ENCODE measurements at places on chromosomes 2 and 18.

- DNase-seq: no peak
These were observed 32.5 kb downstream of the CPO start for GRCh38 chr2:206971805-206972204.

- DNase-seq: no peak
These were observed 18.3 kb downstream of the ARHGEF33 start for GRCh38 chr2:38907743-38908562.

DNA sequence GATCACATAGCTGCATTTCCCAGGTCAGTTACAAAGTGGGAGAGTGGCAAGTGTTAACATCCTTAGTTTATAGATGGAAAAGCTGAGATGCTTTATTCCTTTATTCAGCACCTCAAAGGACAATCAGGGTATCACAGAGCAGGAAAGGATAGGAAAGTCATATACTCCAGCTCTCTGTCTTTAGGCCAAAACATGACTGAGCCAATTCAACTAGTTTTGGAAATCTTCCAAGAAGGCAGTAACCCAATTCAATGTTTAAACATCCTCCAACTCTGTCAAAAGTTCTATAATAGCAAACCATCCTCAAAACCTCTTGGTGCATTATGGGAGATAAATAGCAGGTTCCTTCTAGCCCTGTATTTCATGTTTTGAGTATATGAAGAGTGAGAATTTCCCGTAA lies 25.2 kb downstream of the CASP8 start:
- no peak for DNase-seq

GRCh38 chr2:3539836-3540235 lies 18.3 kb downstream of the RNASEH1 start:
- no peak for DNase-seq

GRCh38 chr18:50630895-50631294 lies 71.0 kb downstream of the MAPK4 start:
- DNase-seq: no peak

DNA sequence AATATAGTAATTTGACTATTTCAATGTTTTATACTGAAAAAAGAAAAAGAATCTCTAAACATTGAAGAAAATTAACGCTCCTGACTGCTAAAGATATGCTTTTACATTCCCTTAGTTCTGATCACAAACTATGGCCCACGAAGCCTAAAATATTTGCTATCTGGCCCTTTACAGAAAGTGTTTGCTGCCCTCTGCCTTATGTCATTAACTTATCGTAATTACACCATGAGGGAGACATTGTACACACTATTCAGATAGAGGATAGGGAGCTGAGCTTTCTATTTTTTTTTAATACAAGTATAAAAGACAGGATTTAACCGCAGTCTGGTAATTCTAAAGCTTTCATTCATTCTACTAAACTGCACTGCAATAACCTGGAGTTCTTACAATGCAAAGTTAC lies 393.1 kb upstream of the DCC start:
- no peak for DNase-seq

Measured in NCI-H226 (cell line).